ENCODE measurements at places on chromosomes 6 and 20.

DNA sequence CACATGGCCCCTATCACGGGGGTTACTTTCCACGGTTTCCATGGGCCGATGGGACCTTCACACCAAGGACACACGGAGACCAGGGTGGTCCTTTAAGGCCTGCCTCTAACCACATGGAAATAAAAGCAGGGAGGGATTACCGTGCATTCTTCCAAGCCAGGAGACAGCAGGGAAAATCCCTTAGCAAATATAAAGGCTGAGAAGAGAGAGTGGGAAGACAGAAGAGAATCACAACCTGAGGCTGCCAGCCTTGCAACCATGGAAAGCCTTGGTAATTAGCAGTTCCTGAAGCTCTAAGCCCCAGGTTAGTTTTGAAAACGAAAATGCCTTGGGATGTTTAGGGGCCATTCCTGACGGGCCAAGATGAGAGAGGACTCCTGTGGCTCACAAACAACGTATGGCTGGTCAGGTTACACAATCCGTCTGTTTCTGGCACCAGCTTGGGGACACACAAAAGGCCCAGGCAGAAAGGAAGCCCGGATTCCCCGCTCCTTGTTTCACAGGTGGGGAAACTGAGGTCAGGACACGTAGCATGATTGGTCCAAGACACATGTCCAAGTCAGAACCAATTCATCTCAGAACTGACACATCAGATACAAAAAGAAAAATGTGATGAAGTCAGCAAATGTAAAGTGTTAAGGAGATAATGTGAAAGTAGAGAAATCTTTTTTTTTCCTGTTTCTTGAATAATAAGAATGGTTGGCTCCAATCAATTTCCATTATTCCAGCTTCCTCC, 2.8 kb downstream of the PREX1 start:
- no peak for DNase-seq

- no peak for DNase-seq
Observed at GRCh38 chr6:129242546-129242945, 359.6 kb downstream of the LAMA2 start.

DNA sequence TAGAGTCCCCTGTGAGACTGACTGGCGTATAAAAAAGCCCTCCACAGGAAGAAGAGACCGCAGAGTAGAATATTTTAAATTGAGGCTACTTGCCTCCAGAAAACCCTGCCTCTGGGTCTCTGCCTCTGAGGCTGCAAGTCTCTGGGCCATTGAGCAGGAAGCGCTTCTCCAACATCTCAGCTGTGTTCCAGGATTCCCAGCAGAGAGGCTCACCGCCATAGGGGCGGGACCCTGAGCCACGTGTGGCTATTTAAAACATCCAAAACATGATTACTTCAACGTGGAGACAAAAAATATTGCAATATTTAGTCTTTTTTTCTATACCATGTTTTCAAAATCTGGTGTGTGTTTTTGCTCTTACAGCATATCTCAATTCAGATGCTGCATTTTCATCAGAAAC, 59.4 kb downstream of the GNAS-AS1 start:
- no peak for DNase-seq

DNA sequence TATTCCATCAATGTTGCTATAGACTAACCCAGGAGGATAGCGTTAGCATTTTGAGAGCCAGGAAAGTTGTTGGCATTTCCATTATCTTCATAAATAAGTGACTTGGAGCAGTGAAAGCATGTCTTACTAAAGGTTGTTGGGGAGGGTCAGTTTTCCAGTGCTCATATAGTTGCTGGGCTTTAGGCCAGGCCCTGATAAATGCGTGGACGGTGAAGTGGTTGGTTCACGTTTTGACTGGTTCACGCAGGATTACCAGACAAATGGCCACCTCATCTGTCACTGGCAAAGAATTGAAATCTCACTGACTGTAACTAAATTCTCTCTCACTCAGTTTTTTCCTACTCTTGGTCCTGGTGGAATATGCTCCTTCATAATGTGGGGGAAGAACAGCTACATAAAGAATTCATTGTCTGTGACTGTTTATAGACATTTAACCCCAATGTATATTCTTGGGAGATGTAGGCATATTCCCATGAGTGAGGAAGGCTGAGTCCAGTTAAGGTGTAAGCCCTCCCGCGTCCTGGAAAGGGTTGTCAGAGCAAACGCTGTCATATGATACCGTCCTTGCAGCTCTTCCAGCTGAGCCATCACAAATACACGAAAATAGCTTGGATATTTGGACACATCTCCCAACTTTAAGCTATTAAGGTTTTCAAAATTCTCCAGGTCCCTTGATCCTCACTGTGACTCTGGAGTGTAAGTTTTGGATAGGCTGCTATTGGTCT, 27.8 kb downstream of the LRRC1 start:
- no peak for DNase-seq

All from effector memory CD8-positive, alpha-beta T cell (primary cell).